D721Med (cell line): ENCODE measurements at places on chromosomes 1 and 21.

DNA sequence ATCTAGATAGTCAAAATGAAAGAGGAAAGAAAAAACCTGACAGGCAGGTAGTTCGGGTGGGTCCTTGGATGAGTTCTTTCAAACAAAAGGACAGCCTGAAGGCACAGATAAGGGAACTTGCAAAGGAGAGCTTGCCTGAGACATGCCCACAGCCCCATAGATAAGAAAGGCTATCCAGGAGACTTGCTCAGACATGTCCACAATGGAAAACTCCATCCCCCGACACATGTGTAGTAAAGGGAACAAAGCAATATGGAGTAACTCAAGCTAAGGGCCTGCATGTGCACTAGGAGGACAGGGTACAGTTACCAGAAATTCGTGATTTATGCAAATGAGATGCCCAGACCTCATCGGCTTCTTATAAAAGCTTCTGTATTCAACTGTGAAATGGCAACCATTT lies 281.5 kb downstream of the NEGR1 start:
- DNase-seq = no peak

- no peak for DNase-seq
These were observed 15.7 kb downstream of the IFI6 start for GRCh38 chr1:27656157-27656893.

- no peak for DNase-seq
These were observed 360.3 kb downstream of the TGFB2 start for GRCh38 chr1:218705391-218705790.

DNA sequence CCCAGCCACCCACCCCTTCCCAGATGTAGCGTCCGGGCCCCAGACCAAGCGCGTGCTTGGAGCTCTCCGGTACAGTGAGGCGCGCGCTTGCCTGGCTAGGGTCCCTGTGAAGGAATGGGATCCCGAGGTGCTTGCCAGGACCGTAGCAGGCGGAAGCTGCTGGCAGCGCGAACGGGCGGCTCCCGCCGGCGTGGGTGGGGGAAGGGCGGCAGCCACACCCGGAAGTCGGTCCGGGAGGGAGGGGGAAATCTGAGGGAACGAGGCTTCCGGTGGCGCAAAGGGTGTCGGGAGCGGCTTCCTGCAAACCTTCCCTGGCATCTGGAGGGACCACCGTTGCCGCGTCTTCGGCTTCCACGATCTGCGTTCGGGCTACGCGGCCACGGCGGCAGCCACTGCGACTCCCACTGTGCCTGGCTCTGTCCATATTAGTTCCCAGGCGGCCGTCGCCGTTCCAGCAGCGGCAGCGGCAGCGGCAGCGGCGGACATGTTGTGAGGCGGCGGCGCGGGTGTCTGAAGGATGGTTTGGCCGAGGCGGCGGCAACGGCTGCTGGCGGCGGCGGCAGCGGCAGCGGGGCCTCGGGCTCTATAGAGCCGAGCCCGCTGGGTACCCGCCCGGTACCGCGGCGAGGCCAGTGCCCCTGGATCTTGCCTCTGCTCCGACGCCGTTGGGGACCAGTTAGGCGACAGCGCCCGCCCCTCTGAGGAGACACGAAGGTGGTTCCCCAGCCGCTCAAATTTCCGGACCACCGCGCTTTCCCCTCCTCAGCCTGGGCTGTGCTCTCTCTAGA lies at the start of gene DR1:
TSS of gene DR1 (plus strand) at position 275 of the 788 bp plus-strand sequence. CDS start 739 bp downstream, outside the sequence.
- DNase-seq = peak; percentile 87

GRCh38 chr1:6224718-6225117 lies 11.0 kb downstream of the ICMT start:
- DNase-seq = no peak

DNA sequence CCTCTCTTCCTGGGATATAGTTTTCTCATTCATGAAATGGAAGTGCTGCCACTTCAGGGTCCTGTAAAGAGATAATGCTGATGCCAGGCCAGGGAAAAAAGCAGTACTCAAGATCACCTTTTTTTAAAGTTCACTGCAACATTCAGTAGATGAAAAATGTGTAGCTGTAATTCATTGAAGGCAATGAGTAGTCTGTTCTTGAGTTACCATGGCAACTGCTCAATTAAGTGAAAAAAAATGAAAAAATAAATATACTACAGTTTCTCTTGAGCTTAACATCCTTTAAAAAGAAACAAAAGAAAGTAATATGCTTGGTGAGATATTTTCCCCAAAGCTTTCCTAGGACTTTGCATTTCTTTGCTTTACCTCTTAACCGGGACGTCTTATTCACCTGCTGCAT lies 183.3 kb downstream of the AK5 start:
- no peak for DNase-seq
